ENCODE measurements at places on chromosomes 12 and 14.

DNA sequence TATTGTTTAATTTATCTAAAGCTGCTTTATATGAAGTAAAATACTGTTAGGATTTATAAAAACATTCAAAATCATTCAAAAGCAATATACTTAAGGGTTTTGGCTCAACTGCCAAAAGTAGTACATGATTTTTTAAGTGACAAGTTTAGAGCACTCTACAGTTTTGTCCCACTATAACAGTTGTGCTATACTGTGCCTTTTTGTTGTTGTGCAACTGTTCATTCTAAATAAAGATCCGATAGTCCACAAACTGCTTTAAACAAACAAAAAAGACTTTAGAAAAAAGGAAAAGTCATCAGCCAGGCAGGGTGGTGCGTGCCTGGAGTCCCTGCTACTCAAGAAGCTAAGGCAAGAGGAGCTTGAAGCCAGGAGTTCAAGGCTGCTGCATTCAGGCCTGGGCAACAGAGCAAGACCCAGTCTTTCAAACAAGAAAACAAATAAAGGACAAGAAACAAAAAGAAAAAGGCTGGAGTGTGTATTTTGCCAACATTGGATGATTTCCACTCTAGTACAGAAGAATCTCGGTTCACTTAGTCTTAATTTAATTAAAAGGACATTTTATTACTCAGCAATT, 7.3 kb downstream of the C2CD5 start:
- no peak for DNase-seq

DNA sequence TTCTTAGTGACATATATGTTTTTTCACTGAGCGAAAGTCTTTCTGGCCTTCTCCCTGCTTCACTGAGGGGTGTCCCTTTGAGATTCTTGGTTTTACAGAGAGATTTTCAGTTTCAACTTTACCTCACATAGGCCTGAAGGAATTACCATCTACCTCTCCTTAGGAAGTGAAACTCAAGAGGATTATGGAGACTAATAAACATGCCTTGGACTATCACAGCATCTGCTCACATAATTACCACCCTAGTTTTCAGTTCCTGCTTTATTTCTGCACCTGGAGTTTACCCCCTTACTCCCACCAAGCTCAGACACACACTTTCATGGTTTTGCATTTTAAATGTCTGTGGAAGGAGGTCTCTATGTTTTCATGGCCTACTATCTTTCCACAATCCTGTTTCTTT, 118.3 kb upstream of the SCAF11 start:
- DNase-seq, result no peak

DNA sequence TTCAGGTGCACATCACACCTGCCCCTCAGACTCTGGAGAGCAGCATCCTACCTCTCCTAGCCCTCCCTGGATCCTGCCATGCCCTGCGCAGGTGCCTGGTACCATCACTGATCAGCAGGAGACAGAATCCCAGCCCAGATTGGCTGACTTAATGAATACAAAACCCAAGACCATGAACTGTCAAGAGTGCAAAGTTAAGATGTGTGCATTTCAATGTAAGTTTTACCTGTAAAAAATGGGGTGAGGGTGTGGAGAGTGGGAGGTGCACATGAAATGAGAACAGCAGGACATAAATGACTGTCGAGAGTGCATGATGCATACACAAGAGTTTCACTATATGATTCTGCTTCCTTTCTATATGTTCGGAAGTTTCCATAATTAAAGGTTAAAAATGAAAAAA, 57.9 kb upstream of the GPR68 start:
- no peak for DNase-seq

DNA sequence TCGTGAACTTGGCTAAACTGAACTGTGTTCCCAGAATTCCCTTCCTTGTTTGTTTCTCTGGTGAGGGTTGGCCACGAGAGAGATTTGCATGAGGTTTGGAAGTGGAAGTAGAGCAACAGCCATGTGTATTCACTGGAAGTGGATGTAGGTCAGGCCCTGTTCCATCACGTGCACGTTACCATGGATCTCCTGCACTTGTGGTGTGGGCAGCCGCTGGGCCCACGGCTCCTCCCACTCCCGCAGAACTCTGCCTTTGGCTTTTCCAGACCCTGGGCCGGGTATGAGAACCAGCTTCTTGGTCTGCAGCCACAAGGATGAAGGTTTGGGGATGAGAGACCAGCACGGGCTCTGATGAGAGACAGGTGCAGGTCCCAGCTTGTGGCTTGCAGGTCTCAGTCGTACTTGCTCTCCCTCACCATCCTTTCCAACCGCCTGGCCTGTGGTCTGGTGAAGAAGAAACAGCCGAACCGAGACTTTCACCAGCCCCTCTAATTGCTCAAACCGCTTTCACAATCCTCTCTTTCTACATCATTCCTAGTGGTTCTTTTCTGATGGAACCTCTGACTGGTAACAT, 94.9 kb downstream of the DUSP16 start:
- no peak for DNase-seq

GRCh38 chr12:93449277-93449676, 7.5 kb upstream of the UBE2N start:
- DNase-seq, result no peak

- DNase-seq, result no peak
Observed at GRCh38 chr12:84641940-84642545, 270.6 kb downstream of the SLC6A15 start.

DNA sequence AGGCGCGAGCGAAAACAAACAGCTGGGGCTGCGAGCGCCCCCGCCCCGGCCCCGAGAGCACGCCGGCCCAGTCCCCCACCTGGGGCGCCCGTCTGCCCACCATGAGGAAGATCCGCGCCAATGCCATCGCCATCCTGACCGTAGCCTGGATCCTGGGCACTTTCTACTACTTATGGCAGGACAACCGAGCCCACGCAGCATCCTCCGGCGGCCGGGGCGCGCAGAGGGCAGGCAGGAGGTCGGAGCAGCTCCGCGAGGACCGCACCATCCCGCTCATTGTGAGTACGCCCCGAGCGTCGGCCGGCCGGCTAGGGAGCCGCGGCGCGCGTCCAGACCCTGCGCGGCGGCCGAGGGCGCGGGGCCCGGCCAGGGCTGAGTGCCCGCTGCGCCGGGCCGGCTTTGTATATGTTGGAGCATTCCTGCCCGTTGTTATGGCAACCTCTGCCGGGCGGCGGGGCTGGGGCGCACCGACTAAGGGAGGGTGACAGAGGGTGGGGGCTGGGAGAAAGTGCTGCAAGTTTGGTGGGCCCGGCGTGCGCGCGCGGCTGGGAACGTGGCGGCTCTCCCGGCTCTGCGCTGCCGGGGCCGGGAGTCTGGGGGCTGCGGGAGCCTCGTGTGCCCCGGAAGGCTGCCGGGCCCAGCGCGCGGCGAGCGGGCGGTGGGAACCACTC, 367 bp downstream of the GALNT16 start:
- peak; percentile 30 for DNase-seq

- no peak for DNase-seq
Observed at GRCh38 chr12:18970603-18971002, 158.9 kb upstream of the PLEKHA5 start.

GRCh38 chr14:93029911-93030508, 85.7 kb downstream of the ITPK1 start:
- no peak for DNase-seq

GRCh38 chr14:102754370-102755262, 22.6 kb upstream of the TRAF3 start:
- no peak for DNase-seq

DNA sequence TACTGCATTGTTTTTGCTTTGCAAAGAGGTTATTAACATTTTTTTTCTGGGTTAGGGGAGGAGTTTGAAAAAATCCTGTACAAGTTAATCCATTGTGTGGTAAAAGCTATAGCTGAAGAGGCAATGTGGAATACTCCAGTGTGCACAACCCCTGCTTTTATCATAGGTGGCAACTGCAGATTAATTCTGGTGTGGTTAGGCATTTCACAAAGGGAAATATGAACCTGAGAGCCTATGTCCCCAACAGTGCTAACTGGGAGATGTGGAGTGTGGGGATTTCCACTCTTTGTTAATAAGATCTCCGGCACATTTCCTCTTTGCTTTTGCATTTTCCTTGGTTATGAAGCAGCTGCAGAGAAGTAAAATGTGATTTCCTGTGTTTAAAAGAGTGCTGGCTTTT, 33.6 kb downstream of the PRORP start:
- DNase-seq, result peak; percentile 20

GRCh38 chr14:102088012-102088792, 1.4 kb upstream of the HSP90AA1 start:
- no peak for DNase-seq

DNA sequence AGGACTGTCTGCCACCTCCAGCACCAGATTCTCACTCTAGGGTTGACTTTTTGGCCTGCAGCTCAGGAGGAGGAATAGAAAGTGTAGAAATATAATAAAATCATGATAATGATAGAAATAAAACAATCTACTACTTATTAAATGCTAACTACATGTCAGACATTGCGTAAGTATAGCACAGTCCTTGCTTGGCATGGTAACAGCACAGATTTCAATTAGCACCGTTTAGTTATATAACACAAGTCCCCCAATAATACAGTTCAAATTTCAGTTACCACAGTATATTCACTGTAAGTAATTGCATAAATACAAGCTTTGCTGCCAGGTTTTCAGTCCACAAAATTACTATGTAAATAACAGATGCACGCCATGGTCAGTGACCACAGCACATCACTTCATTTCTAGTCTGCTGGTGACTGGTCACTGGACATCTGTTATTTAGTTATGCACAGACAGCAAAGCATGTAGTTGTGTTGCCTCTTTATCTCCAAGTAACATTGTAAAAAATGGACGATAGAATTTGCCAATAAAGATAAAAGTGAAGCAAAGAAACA, 6.5 kb upstream of the GLT8D2 start:
- DNase-seq, result no peak

DNA sequence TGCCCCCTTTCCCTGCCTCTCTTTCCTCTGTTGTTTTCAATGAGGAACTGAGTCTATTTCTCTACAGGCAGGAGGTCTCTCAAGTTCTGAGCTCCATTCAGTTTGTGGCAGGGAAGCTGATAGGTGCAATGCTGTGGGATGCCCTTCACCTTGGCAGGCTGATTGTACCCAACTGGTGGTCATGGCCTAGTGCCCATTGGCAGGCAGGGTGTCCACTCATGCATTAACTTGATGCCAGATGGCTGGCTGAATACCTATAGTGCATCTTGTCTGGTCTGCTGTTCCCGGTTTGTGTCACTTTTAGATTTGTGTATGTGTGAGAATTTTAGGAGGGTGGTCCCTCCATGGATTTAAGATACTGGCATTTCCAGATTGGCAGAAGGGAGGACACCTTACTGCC, 20.0 kb upstream of the ITGA5 start:
- DNase-seq, result no peak
